ENCODE measurements at places on chromosomes 16 and 17.

- no peak for DNase-seq
These were observed 57.8 kb upstream of the TMEM97 start for GRCh38 chr17:28261219-28261618.

GRCh38 chr17:78430892-78431691 is 52.6 kb downstream of the PGS1 start:
- DNase-seq: no peak

GRCh38 chr17:40559954-40560591 is 5.2 kb downstream of the CCR7 start:
- DNase-seq: peak; percentile 95

GRCh38 chr16:81485824-81486539 is 41.4 kb downstream of the CMIP start:
- DNase-seq: no peak

GRCh38 chr17:48985436-48986245 is 11.5 kb upstream of the IGF2BP1 start:
- DNase-seq: no peak
